H4 (cell line): ENCODE measurements at places on chromosomes 2 and 18. TPM values are rescaled to one million over a fixed set of nuclear protein-coding genes. Genes with fewer than 3 reads are reported as not detected.

The DAPL1 gene
- total RNA-seq, result not detected in 2 replicates

The LYPD1 gene
- total RNA-seq, result 22.0 and 37.9 TPM in 2 replicates

DNA sequence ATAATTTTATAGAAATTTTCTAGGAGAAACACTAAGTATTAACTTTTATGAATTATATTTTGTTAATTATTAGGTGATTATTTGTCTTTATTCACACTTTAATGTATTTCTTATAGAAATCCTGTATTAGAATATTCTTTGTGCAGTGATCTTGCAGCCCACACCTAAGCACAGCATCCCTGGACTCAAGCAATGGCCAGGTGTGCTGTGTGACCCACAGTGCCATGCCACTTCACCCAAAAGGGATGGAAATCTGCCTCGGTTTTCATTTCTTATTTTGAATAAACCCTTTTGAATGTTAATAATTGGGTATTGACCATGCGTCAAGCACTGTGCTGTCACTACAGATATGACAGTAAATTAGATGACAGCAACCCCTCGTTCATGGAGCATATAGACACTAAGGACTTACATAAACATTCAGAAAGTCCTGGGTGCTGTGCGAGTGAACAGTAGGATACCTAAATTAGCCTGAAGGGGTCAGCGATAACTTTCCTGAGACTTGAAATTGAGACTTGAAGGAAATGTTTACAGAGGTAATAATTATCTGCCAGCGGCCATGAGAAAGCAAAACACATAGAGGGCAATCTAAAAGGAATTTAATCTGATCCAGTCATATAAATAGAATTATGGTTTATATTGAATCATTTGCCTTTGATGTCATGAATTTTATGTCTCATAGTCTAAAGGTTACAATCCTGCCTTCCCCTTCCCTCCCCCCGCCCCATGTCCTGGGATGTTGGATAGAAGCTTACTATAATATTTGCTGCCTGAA is 52.7 kb upstream of the CALCRL start:
- peak; percentile 68 for DNase-seq

- no peak for DNase-seq
Measured at GRCh38 chr2:28471214-28471613, 24.6 kb upstream of the PLB1 start.

DNA sequence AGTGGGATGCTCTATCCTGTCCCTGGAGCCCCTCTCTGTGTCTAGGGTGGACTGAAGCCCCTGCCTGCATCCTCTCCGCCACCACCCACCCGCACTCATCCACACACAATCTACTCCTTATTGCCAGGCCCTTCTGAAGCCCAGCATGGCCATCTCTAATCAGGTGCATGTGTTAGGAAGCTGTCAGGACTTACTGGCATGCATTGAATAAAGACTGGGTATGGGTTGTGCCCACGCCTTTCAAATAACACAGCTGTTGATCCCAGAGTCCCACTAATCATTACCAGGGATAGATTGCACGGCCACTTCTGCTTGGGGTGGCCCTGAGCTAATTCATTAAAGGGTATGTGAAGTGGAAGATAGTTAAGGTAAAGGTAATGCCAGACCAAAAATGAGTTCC is 88.4 kb downstream of the CABLES1 start:
- no peak for DNase-seq

GRCh38 chr2:88188748-88189147 is 18.6 kb downstream of the THNSL2 start:
- DNase-seq, result no peak

- peak; percentile 86 for DNase-seq
Measured at GRCh38 chr2:216596236-216596979, 36.8 kb upstream of the IGFBP2 start.

The LDAH gene
- total RNA-seq, result 17.9 and 21.5 TPM in 2 replicates

DNA sequence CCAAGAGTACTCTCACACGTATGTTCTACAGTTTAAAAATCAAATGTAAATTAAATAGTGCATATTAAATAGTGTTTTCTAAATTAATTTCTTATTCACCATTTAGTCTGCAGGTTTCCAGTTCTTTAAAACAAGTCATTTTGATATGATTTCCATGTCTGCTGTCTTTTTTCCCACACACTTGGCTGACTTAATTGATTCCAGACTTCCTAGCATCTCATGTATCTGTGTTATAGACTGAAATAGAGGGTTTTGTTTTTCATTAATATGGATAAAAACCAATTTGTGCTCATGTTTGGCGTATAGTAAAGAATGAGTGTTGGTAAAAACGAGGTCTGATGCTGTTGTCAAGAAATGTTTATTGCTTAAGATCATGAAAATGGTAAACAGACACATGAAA is 104.3 kb downstream of the SRBD1 start:
- DNase-seq, result no peak

GRCh38 chr2:12350821-12351220 is 365.9 kb upstream of the TRIB2 start:
- no peak for DNase-seq

The AOX1 gene
- 0.06 and 3.3 TPM in 2 replicates for total RNA-seq

DNA sequence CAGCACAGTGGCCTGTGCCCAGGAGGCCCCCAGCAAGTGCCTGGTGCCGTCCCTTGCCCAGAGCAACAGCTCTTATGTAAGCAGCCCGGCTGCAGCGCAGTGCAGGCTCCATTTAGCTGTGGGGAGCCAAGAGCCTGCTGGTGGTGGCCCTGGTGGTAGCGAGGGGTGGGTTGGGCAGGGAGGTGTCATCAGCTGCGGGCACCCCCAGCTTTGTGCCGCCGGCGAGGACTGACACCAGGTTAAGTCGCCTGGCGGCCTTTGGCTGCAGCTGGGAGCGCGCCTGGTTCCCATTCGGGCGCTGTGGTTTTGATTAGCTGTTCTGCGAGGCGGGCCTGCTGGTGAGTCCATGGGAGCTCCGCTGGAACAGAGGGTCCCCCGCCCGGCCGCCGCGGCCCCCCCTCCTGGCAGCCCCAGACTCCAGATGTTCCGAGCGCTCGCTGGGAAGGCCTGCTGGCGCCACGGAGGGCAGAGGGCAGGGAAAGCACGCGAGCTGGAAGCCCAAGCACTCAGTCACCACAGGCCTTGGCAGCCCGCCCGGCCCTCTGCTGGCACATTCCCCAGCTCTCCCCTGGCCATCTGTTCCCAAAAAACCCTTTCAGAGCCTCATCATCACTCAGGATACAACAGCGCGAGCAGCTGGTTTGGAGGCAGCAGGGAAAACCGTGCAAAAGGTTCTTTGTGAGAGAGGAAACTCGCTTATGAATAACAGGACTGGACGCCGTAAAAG is 18.4 kb downstream of the ATOH8 start:
- peak; percentile 98 for DNase-seq

- no peak for DNase-seq
Measured at GRCh38 chr2:154194909-154195643, 323.4 kb downstream of the GALNT13 start.

DNA sequence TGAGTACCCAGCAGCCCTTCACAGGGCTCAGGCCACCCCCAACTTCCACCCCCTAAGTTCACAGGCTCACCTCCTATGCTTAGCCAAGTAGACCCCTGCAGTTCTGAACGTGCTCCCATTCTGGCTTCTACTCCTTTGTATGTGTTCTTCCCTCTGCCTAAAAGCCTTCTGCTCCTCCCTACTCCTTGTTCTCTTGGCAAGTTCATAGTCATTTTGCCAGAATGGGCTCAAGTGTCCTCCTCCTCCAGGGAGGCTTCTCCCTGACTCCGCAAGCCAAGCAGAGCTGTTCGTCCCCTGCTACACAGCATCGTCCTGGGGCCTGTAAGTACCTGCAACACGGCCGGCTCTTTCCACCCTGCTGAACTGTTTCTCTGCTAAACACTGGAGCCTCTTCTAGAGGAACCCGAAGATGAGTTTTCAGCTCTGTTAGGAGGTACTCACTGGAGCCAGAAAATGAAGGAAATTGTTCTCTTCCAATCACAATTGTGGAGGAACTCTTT is 14.6 kb upstream of the CETN1 start:
- DNase-seq, result no peak

DNA sequence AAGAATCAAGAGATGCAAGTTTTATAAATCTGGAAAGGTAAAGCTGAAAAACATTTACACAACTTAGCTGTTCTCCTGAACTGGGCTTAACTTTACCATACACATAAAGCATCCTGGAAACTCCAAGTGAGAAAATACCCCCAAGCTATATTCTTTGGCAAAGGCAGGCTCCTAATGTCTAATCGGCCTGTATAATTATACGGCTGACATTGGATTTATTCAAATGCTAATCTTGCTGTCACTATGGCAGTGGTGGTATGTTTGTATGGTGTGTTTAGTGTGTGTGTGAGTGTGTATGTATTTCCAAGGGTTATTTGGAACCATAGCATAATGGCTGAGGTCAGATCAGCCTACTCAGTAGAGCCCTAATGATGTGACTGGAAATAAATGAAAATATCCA is 1031.8 kb upstream of the ZEB2 start:
- no peak for DNase-seq

The GKN2 gene
- total RNA-seq, result not detected in 2 replicates

- DNase-seq, result no peak
Measured at GRCh38 chr2:126790987-126791780, 107.5 kb upstream of the TEX51 start.

DNA sequence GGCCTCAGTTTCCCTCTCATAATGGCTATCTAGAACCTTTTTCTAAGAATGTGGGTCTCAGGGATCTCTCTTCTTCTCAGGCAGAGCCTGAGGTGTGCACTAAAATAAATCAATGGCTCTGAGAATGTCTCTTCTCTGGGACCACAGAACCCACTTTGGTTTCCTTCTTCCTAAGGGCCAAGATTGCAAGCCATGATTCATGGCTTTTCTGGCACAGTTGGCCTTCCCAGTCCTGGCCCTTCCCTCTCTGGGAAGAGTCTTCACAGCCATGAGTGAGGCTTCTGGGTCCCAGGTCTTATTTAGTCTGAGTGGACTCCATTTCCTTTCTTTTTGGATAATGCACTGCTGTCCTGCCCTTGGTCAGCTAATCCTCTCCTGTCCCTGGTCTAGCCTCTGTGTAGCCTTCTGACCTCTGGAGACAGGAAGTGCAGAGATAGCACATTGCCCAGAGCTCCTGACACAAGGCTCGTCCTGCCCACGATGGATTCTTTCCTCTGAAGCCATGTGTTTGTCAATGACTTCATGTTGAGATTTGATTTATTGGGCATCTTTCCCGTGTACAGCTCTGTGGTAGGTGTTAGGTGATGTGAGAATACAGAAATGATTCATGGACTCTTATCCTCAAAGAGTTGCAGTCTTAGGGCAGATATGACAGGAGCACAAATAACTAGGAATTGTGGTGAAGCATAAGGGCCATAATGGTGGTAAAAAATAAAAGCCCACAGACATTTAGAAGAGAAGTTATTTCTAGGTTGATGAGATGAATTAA is 245.0 kb downstream of the CLIP4 start:
- DNase-seq, result no peak

GRCh38 chr2:127208313-127208712 is 11.8 kb downstream of the CYP27C1 start:
- peak; percentile 96 for DNase-seq

The TMEM247 gene
- total RNA-seq, result not detected in 2 replicates

- no peak for DNase-seq
Measured at GRCh38 chr2:91974401-91975129, 2896.7 kb upstream of the TEKT4 start.

DNA sequence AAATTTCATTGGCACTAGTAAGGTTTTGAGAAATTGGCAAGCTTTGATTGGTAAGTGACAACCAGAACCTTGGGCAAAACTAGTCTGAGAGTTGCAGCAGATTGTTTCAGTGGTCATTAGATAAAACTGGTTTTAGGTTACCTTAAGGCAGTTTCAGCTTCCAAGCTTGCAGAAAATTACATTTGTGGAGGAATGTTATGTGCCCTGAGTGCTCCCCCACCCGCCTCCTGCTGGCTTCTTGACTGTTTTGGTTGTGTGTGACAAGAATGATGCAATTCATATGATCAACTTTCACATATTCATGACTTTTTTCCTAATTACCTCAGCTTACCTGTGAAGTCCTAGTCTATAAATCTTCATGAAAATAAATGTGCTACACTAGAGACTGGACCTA is 599.5 kb upstream of the ZNF804A start:
- peak; percentile 7 for DNase-seq
